ENCODE measurements at places on chromosomes 13 and 19. TPM values are rescaled to one million over a fixed set of nuclear protein-coding genes. Genes with fewer than 3 reads are reported as not detected.

- DNase-seq = peak; percentile 42
These were observed 170.0 kb upstream of the SLC10A2 start for GRCh38 chr13:103236213-103236612.

DNA sequence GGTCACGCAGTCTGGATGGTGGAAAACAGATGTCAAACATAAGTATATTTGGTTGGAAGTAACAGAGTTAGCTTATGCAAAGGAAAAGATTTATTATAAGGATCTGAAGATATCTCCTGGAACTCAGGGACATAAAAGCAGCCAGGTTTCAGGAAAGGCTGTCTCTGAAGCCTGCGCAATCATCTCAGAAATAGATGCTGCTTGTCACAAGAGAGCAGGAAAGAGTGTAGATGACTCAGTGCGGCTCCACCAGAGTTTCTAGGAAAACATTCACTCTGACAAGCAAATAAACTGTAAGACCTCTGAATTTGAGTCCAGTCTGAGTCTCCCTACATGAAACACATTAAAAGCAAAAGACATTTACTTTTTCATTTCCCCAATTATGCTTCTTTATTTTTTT, 220.4 kb upstream of the HTR2A start:
- peak; percentile 57 for DNase-seq

GRCh38 chr19:38004186-38004520, 97.1 kb downstream of the SIPA1L3 start:
- DNase-seq = no peak

- DNase-seq = no peak
These were observed 72.6 kb downstream of the NBEA start for GRCh38 chr13:35014606-35015213.

DNA sequence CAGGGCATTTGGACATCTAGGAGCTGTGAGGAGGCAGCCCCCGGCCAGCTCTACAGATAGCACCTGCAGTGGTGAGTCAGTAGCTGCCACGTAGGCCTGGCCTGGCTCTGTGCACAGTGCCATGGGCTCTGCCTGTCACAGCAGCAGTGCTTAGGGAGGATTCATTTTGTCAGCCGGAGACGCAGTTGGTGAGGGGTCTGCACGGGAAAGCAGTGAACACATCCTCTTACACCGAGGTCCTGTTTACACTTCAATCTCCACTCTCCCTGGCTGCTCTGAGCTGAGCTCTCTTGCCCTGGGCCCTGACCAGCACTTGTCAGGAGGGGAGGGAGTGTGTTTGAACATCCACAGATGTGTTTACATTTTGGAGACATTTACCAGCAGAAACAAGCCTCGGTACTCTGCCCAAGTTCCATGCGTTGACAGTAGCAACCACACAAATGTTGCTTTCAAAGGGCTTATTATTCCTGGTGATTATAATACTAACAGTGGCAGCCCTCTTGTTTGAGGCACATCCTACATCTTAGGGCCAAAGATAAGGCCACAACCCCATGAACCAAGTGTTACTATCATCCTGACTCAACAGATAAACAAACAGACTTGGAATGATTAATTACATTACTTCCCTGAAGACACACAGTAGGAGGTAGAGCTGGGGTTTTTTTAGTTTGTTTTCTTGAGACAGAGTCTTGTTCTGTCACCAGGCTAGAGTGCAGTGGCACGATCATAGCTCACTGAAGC, 148.9 kb downstream of the USP12 start:
- peak; percentile 70 for DNase-seq

DNA sequence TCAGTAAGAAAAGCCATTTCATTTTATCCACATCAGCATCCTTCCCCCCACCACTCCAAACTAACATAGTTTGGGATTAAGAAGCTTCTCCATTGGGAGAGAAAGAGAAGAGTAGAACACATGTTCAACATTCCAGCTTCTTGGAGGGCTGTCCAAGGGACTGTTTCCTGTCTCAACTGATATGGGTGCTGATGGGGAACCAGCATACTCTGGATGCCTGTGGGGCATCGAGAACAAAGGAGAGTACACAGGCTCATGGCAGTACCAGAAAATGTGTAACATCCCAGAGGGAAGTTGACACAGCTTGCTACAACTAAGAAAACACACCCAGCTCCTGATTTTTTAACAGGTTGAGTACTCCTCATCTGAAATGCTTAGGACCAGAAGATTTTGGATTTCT, 24.7 kb downstream of the SUCLA2 start:
- DNase-seq = no peak

DNA sequence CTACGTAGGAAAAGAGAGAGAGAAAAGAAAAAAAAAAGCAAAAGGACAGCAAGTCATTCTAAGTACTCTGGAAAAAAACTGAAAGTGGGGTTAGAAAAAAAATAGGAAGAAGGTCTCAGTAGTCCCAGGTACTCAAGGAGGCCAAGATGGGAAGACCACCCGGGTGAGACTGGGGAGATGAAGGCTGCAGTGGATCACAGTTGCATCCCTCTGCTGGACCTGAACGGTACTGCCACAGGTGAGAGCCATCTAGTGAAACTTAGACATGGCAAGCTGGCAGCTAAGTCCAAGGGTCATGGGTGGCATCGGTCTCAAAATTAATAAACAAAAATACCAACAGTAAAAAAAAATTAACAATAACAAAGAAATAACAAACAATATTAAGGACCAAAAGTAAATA, 41.0 kb upstream of the ZNF91 start:
- DNase-seq = no peak

- no peak for DNase-seq
These were observed 11.9 kb downstream of the CILP2 start for GRCh38 chr19:19549804-19550464.

DNA sequence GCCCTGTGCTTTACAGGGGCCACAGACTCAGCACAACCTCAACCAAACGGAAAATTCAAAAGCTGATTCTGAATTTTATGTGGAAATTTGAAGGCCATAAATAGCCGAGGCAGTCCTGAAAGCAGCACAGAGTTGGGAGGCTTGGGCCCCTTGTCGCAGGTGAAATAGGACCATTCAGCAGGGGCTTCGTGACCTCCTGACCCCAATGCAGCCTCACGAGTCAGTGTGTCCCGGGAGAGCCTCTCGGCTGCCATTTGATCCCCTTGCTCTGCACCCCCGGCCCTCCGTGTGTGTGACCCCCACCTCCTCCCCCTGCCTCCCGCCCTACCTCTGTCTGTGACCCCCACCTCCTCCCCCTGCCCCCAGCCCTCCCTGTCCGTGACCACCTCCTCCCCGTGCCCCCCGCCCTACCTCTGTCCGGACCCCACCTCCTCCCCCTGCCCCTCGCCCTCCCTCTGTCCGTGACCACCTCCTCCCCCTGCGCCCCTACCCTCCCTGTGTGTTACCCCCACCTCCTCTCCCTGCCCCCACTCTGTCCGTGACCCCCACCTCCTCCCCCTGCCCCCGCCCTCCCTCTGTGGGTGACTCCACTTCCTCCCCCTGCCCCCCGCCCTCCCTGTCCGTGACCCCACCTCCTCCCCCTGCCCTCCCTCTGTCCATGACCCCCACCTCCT, 41.7 kb upstream of the TFDP1 start:
- DNase-seq = no peak

DNA sequence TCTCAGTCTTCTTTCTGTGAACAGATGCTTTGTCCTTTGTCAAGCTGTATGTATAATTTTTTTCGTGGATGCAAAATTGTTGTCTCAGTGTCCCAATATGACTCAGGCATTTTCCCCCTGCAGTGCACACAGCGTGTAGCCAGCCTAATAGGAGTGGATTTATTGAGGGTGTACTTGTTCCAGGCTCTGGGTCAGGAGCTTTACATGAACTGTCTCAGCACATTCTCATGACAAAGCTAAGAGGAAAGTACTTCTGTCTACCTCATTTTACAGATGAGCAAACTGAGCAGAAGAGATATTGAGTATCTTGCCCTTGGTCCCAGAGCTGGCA, 50.8 kb downstream of the STK24 start:
- no peak for DNase-seq

Gene TUBB4A
- total RNA-seq = not detected

Gene GPR180
- total RNA-seq = 12.4 TPM

Gene CTU1
- 7.3 TPM for total RNA-seq

Gene PGPEP1
- total RNA-seq = 8.2 TPM

Gene MAST1
- 0.38 TPM for total RNA-seq

Gene LHB
- not detected for total RNA-seq

All from bronchial epithelial cell (primary cell).